ENCODE measurements at places on chromosomes 1 and 21. TPM values are rescaled to one million over a fixed set of nuclear protein-coding genes. Genes with fewer than 3 reads are reported as not detected.

- no peak overlapping the region for H3K27ac ChIP-seq
- no peak overlapping the region for H3K4me3 ChIP-seq
- peaks cover 5% of the 10 kb centered on the region for H3K4me1 ChIP-seq
Observed at GRCh38 chr1:208044589-208045462, 133.9 kb upstream of the CD34 start.

The HCN3 gene
- 3.0 TPM for total RNA-seq

GRCh38 chr1:29962831-29963247 is 726.5 kb downstream of the PTPRU start:
- H3K27me3 ChIP-seq, result no peaks in the 10 kb centered on the region
- no peak overlapping the region for H3K4me3 ChIP-seq
- H3K27ac ChIP-seq, result no peak overlapping the region

- H3K27me3 ChIP-seq, result no peaks in the 10 kb centered on the region
- H3K4me3 ChIP-seq, result no peak overlapping the region
- H3K27ac ChIP-seq, result no peak overlapping the region
- no peaks in the 10 kb centered on the region for H3K36me3 ChIP-seq
- no peaks in the 10 kb centered on the region for H3K4me1 ChIP-seq
Observed at GRCh38 chr1:1551524-1552262, 11.3 kb upstream of the TMEM240 start.

GRCh38 chr1:56376188-56376984 is 203.0 kb downstream of the PLPP3 start:
- H3K27ac ChIP-seq, result no peak overlapping the region
- no peak overlapping the region for H3K4me3 ChIP-seq
- peaks cover 10% of the 10 kb centered on the region for H3K4me1 ChIP-seq
- no peaks in the 10 kb centered on the region for H3K27me3 ChIP-seq

- H3K4me1 ChIP-seq, result no peaks in the 10 kb centered on the region
- peak overlapping the region; percentile 57 for H3K27ac ChIP-seq
- no peaks in the 10 kb centered on the region for H3K36me3 ChIP-seq
Observed at GRCh38 chr1:212179394-212180076, 105.7 kb upstream of the PPP2R5A start.

DNA sequence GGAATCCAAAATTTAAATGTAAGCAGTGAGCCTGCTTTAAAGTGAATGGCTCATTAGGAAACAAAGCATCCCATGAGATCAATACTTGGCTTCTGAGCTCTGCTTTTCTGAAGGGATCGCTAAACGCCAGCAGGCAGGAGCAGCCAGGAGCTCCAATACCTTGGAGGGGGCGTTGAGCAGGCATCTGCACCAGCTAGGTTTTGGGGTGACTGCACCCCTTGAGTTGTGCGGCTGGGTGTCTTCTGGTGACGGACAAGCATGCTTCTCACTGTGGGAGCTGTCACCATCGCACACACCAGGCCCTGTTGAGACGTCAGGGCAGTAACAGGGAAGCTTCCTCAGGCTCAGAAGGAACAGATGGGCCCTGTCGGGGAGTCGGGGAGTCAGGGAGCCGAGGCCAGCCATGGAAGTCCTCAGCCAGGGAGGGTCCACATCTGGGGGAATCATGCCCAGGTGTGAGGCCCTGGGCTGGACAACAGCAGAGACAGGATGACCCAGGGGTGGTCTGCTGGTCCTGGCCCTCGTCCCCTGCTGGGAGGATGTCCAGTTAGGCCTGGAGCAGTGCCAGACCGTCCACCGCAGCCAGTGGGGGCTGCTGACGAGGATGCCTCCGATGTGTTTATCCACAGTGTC is 57.9 kb upstream of the ADARB1 start:
- H3K27me3 ChIP-seq, result no peaks in the 10 kb centered on the region
- H3K27ac ChIP-seq, result no peak overlapping the region
- no peak overlapping the region for H3K4me3 ChIP-seq
- DNase-seq, result peak; percentile 61
- peaks cover 24% of the 10 kb centered on the region for H3K4me1 ChIP-seq

GRCh38 chr21:36759348-36760083 is 60.6 kb downstream of the SIM2 start:
- DNase-seq, result no peak
- H3K4me1 ChIP-seq, result no peaks in the 10 kb centered on the region
- no peak overlapping the region for H3K27ac ChIP-seq
- no peaks in the 10 kb centered on the region for H3K27me3 ChIP-seq
- H3K36me3 ChIP-seq, result no peaks in the 10 kb centered on the region

- H3K27ac ChIP-seq, result no peak overlapping the region
- peaks cover 26% of the 10 kb centered on the region for H3K4me1 ChIP-seq
- no peak for DNase-seq
- H3K27me3 ChIP-seq, result no peaks in the 10 kb centered on the region
- H3K4me3 ChIP-seq, result no peak overlapping the region
- H3K36me3 ChIP-seq, result no peaks in the 10 kb centered on the region
Observed at GRCh38 chr1:8682573-8682972, 134.9 kb downstream of the RERE start.

The ESPN gene
- 12.2 TPM for total RNA-seq

DNA sequence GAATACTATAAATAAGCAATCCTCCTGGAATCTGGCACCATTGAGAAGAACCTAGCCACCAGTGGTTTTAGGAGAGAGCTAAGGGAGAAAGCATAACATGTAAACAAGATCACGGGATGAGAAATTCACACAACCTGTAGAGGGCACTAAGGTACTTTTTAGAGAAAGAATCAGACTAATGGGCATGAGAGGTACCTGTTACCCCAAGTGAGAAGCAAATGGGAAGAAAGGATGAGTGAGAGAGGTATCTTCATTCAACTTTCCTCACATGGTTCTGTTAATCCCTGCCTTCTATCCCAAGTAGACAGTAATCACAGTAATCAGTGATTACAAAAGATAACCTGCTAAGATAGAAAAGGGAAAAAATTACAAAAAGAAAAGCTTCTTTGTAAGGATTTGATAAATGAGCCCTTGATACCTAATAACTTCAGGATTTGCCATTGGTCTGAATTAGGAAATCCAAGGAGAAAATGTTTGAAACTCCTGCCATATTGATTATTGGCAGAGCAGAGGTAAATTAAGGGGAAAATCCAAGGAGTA is 251.1 kb upstream of the ADGRL2 start:
- H3K27me3 ChIP-seq, result no peaks in the 10 kb centered on the region
- peaks cover 16% of the 10 kb centered on the region for H3K4me1 ChIP-seq
- H3K36me3 ChIP-seq, result no peaks in the 10 kb centered on the region
- peak overlapping the region; percentile 3 for H3K27ac ChIP-seq
- H3K4me3 ChIP-seq, result no peak overlapping the region
- no peak for DNase-seq

DNA sequence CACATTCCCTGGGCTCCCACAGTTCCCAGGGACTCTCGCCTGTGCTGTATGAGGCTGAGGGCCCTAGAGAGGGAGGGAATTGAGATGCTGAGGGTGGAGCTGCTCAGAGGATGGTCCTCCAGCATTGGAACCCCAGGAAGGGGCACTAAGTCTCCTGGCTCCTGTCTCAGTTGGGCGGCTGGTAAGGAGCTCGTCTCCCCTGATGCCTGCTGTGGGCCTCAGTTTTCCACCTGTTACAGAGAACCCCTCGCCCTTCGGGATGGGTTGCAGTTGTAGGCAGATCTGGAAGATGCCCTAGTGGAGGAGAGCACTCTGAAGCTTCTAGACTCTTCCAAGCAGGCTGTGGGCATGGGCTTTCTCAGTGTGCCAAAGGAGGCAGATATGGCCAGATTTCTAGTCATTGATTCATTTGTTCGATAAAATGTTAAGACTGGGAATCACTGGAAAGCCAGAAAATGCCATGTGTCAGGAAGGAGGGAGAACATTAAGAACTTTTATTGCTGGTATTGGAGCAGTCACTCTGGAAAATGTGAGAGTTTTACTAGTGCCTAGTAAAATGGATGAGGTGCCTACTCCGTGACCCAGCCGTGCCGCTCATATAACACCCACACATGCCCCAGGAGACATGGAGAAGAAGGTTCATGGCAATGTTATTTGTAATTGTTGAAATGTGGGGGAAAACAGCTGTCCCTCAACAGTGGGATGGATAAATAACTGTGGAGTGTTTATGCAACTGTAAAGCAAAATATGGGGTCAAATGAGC is 828 bp upstream of the MYBPH start:
- no peak overlapping the region for H3K27ac ChIP-seq
- no peak overlapping the region for H3K4me3 ChIP-seq
- peaks cover 19% of the 10 kb centered on the region for H3K4me1 ChIP-seq
- H3K36me3 ChIP-seq, result no peaks in the 10 kb centered on the region
- H3K27me3 ChIP-seq, result no peaks in the 10 kb centered on the region

GRCh38 chr1:151596166-151596953 is 15.5 kb upstream of the SNX27 start:
- no peaks in the 10 kb centered on the region for H3K27me3 ChIP-seq
- H3K4me1 ChIP-seq, result no peaks in the 10 kb centered on the region
- H3K27ac ChIP-seq, result no peak overlapping the region
- H3K36me3 ChIP-seq, result no peaks in the 10 kb centered on the region

The FMO3 gene
- 16.7 TPM for total RNA-seq

The OXCT2 gene
- 0.46 TPM for total RNA-seq

DNA sequence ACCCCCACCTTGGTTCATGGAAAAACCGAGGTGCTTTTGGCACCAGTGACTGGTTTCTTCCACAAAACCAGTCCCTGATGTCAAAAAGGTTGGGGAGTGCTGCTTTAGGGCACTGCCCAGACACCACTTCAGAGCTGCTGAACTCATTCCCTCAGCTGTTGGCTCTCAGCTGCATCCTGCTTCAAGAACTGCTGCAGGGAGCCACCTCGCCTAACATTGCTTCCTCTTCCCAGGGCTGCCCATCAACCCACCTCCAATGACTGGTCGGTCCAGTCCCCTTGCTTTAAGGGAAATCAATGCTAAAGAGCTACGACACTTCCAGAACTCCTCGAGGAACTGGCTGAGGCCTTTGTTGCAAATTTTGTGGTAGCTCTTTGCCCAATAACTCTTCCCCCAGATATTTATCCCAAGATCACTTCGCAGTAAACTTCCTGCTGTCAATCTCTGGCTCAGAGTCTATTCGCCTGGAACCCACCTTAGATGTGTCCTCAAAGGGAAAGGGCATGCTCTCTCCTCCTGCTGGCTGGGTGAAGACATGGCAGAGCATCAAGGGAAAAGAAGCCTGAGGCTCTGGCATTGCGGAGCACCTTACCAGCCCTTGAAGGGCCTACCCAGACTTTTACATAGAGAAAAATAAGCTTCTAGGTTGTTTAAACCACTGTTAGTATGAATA is 29.0 kb downstream of the C1orf52 start:
- peak; percentile 21 for DNase-seq
- H3K4me3 ChIP-seq, result no peak overlapping the region
- H3K36me3 ChIP-seq, result no peaks in the 10 kb centered on the region

All from upper lobe of left lung (tissue), 6 donors.